ENCODE measurements at places on chromosomes 1 and 21.
A peak's percentile ranks its signal among the peaks of the same experiment; 100 is the strongest.

GRCh38 chr1:186275822-186276221 is 99.2 kb downstream of the TPR start:
- no peak for DNase-seq

DNA sequence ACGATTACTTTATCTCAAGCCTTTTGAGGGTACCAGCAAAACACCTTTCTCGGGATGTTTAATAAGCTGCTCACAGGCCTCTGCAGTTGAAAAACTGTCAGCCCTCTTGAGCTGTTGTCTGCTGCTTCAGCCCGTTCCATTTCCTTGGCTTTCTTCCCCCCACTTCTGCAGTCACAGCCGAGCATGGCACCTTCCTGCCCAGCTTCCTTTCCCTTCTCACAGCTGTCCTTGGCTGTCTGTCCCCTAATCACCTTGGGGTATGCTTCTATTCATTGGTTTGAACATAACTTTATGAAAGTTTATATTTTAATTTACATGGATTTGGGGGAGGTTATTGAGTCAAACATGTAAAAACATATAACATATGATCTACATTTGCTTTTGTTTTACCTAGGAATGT is 6.9 kb upstream of the PROX1 start:
- no peak for DNase-seq

- no peak for DNase-seq
Measured at GRCh38 chr1:222093518-222093917, 351.6 kb upstream of the DUSP10 start.

GRCh38 chr1:158932171-158932570 is 819 bp downstream of the PYHIN1 start:
- DNase-seq = no peak

DNA sequence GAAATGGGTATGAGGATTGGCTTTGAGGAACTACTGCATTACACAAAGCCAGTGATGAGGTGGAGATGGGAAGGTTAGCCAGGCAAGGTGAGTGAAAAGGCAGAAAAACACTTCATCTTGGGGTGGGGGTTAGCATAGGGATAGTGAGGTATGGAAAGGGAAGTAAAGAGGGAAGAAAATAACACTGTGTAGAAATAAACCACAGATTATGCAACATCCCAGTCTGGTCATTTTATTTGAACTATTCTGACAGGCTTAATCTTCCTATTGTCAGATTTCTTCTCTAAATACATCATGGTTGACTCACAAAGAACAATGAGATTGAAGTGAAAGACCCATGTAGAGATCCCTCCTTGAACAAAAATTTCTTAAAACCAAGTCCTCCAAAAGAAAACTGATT is 640.2 kb downstream of the PTPRC start:
- DNase-seq = no peak

DNA sequence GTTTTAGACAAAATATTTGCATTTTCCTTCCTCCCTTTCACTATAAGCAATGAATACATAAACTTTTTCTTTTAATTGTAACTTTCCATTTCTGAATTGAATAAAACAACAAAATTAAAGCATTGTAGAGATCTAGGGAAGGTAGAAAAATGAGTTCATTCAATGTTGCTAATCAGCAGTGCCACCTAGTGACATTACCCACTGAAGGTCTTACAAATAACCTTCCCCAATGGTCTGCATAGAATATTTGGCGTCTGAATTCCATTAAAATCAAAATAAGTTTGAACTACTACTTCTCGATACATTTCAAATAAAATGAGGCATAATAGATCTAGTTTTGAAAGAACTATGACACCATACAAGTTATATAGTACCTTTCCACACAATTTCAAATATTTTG is 19.6 kb downstream of the FH start:
- DNase-seq = peak; percentile 31

DNA sequence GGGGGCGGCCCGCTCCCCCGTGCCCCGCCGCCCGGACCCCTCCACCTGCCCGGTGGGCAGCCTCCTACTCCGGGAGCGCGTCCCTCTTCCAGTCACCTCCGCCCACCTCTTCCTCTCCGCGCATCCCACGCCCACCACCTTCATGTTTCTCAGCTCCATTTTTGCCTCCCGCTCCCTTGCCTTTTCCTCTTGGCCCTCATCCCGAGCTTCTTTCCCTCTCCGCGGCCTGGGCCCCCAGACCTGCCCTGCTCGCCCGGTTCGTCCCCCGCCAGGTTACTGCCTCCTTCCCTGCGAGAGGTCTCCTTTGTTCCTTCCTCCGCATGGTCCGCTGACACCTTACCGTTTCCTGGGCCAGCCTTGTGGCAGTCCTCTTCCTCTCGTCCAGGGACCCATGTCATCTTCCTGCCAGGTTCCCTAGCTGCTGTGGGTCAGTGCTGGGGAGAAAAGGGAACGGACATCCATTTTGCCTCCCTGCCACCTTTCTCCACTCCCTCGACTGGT is 563 bp downstream of the QSOX1 start:
- DNase-seq = no peak

DNA sequence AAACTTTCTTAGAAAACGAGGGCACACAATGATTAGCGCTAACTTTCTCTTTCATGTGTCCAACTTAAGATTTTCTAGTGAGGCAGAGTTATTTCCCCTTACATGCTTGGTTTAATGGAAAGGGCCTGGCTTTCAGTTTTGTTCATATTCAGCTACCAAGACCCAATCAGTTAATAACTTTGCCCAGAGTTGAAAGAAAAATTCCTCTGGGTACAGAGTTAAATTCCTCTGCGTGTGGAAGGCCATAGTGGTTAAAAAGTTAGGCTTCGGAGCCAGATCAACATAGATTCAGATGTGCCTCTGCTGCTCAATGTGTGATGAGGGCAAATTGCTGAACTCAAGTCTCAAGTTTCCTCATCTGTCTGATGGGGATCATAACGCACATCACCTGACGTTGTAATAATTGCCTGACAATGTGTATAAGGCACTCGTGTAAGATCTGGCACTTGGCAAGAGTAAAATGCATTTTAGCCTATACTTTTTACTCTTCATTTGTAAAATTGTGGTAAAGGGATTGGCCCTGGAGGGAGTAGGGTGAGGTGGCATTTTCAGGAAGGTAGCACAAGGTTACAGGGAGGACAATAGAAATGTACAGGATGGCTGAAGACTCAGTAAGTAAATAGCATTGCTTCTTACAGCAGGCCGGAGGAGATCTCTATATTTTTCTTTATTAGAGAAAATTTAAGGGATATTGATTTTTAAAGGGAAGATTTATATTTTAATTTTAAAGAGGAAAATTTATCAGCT is 103.4 kb downstream of the ROR1 start:
- no peak for DNase-seq

GRCh38 chr1:179205284-179205683 is 24.2 kb downstream of the ABL2 start:
- no peak for DNase-seq

- DNase-seq = no peak
Measured at GRCh38 chr1:167601442-167602383, 28.3 kb upstream of the RCSD1 start.

GRCh38 chr1:164836614-164837018 is 277.6 kb downstream of the PBX1 start:
- no peak for DNase-seq

GRCh38 chr1:68280286-68280685 is 48.0 kb upstream of the WLS start:
- no peak for DNase-seq

- no peak for DNase-seq
Measured at GRCh38 chr1:246476771-246477170, 30.3 kb downstream of the SMYD3 start.

GRCh38 chr1:235972311-235972689 is 92.6 kb downstream of the NID1 start:
- DNase-seq = peak; percentile 59

DNA sequence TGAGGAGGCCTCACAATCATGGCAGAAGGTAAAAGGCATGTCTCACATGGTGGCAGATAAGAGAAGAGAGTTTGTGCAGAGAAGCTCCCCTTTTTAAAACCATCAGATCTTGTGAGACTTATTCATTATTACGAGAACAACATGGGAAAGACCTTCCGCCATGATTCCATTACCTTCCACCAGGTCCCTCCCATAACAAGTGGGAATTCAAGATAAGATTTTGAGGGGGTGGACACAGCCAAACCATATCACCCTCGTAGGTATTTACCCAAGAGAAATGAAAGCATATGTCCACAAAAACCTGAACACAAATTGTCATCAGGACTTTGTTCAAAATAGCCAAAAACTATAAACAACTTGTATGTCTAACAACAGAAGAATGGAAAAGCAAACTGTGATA is 45.9 kb upstream of the TENT5C start:
- no peak for DNase-seq

DNA sequence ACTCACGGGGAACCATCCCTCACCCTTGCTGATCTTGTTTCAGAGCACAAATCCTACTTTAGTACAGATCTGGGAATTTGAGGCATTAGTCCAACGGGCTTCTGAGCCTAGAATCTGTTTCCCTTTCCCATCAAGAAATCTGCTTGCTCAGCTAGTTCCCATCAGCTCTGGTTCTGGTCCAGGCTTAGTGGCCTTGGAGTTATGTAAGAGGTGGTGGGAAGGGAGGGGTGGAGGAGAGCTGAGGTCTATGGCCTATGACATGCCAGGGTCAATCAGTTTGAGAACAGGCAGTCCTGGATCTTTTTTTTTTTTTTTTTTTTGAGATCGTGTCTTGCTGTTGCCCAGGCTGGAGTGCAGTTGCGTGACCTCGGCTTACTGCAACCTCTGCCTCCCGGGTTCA is 4.1 kb downstream of the GSTM1 start:
- DNase-seq = no peak

- no peak for DNase-seq
Measured at GRCh38 chr21:32917362-32918135, 108.2 kb upstream of the OLIG2 start.

DNA sequence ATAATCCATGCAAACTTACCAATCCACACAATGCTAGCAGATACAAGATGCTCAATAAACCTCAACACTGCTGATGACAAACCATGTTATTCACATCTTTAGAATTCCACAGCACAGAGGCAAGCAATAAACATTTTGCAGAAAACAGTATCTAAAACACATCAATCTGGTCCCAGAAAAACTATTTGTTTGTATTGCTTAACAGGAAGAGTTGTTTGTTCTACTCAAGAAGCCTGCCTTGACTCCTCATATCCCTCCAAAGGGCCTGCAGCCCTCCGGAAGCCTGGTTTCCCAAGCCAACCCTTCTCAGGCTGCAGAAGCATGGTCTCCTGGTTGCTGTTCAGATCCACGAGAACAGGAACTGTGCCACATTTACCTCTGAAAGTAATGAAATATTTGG is 139.7 kb downstream of the RERE start:
- no peak for DNase-seq

GRCh38 chr1:202659974-202660373 is 50.3 kb downstream of the SYT2 start:
- no peak for DNase-seq

DNA sequence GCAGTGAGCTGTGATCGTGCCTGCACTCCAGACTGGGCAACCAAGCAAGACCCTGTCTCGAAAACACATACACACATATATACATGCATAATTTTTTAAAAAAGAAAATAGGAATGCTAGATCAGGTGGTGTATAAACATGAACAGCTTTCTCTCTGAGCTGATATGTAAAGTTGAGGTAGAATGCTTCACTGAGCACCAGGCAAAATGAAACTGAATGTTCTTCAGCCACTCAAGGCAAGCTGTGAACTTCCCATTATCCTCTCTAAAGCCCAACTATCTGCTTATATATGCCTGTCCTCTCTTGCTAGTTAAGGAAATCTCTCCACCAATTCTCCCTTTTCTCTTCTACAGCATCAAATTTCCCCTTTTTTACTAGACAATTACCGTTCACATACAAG is 93.0 kb downstream of the NUF2 start:
- DNase-seq = no peak

GRCh38 chr1:117173691-117174090 is 37.0 kb downstream of the VTCN1 start:
- DNase-seq = no peak

GRCh38 chr1:197435224-197435623 is 167.2 kb downstream of the CRB1 start:
- DNase-seq = no peak

DNA sequence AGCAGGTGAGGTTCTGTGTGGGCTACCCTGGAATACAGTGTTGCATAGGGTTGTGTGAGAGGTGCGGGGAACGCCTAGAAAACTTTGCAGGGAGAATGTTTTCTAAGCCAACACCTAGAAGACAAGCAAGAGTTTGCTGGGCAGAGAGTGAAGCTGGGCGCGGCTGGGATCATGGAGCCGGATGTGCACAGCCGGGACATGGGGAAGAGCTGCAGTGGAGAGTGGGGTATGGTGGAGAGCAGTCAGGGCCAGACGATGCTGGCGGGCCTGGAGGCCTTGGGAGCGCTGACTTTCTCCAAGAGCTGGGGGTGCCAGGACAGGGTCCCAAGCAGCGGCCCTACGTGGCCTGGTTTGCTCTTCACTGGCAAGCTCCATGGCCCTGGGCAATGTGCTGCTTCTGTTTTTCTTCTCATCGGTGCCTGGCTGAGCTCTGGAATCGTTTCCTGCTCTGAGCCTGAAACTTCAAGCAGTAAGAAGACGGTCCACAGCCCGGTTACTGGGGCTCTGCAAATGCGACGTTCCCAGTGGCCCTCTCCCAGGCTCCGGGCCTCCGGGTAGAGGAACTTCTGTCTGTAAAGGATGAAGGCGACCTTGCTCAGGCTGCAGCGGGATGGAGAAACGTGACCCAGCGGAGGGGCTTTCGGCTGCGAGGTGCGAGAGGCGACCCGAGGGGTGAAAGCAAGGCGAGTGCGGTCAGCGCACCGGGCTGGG is 51.9 kb upstream of the CD34 start:
- DNase-seq = no peak

DNA sequence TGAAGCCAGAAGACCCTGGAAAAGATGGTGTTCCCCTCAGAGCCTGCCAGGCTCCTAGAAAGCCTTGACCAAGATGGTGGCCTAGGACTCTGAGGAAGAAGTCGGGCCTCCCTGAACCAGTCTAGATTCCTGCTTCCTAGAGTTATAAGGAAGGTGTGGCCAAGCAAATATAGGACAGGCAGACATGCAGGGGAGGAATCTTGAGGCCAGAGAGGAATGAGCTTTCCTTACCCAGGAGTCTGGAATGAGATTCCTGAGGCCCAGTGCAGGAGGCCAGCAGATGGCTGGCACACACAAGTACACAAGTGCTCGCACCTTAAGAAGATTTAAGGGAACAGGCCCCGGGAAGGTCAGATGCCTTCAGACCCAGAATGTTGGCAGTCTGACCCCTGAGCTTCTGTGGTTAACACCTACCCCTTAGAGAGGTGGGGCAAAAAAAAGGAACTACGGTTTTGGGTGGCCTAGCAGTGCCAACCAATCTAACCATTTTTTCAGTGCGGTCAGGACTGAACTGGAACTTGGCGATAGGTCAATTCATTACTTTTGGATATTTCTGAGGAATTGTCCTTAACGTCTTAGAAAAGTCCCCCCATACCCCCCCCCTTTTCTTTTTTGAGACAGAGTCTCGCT is 73.3 kb downstream of the MDM4 start:
- DNase-seq = no peak

GRCh38 chr1:205259324-205259832 is 31.6 kb downstream of the TMCC2 start:
- DNase-seq = no peak

GRCh38 chr1:168134132-168134531 is 2.6 kb downstream of the GPR161 start:
- no peak for DNase-seq
